ENCODE measurements at places on chromosomes 5 and 9. TPM values are rescaled to one million over a fixed set of nuclear protein-coding genes. Genes with fewer than 3 reads are reported as not detected.

NUDT2 gene
- total RNA-seq: 26.9 TPM

INSL6 gene
- not detected for total RNA-seq

PCDHGB7 gene
- 16.6 TPM for total RNA-seq

CREB3 gene
- 77.7 TPM for total RNA-seq

SERF1B gene
- total RNA-seq: 36.5 TPM

AMBP gene
- not detected for total RNA-seq

MEIKIN gene
- total RNA-seq: not detected

ZNF618 gene
- total RNA-seq: 2.0 TPM

AKNA gene
- total RNA-seq: 16.9 TPM

DNA sequence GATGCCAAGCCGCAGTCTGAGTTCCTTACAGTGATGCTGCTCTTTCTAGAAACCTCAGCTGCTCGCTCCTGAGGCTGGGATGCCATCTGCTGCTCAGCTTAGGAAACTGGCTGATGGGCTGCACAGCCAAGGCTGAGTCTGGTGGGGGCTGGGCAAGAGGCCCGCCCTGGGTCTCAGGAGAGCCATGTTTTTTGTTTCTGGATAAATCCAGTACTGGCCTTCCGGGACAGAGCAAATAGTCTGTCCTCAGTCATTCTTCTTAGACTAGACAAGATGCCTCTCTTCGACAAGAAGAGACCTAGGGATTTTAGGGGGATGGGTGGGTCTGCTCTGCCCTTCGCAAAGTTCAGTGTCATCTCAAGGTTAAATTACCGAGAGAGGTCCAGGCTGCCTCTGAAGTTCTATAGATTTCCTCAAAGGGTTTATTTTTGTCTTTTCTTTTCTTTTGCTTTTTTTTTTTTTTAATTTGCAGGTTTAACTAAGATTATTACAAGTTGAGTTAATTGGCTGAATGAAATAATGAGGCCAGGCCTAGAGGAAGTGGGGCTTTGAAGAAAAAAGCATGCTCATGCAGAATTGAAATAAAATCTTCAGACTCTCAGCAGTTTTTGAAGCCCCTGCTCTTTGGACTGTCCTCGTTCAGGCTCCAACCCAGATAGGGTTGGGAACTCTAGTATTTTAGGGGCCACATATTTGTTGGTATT lies 30.6 kb upstream of the MATR3 start:
- H3K4me3 ChIP-seq: no peak overlapping the region
- peak overlapping the region; percentile 56 for H3K27ac ChIP-seq
- DNase-seq: peak; percentile 95
- H3K27me3 ChIP-seq: no peaks in the 10 kb centered on the region

GRCh38 chr5:95715799-95716461 lies 15.2 kb upstream of the RHOBTB3 start:
- H3K4me3 ChIP-seq: no peak overlapping the region
- no peak overlapping the region for H3K27ac ChIP-seq
- DNase-seq: no peak

DNA sequence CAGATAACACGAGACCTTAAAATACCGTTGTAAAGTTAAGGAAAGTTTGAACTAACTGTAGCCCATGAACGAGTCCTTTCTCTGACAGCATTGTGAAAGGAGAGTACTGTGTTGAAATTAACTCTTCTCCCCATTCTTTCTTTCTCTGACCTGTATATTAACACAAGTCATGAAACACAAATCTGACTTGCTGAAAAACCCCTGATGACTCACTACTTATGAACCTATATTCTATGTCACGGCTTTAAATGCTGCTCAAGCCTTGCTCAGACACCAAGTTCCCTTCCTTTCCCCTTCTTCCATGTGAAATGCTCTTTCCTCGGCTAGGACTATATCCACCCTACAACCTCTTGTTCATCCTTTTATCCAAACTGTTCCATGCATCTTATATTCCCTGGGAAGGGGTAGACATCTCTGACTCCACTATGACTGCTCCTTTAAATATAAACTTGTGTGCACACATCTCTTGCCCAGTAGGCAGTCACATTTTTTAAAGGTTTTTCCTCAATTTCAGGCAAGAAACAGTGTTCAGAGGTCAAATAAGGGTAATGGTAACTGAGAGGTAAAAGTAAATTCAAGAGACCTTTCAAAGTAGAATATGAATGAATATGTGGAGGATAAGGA lies 142.9 kb downstream of the NFIB start:
- H3K27me3 ChIP-seq: no peaks in the 10 kb centered on the region
- H3K4me3 ChIP-seq: no peak overlapping the region
- peaks cover 7% of the 10 kb centered on the region for H3K4me1 ChIP-seq

DNA sequence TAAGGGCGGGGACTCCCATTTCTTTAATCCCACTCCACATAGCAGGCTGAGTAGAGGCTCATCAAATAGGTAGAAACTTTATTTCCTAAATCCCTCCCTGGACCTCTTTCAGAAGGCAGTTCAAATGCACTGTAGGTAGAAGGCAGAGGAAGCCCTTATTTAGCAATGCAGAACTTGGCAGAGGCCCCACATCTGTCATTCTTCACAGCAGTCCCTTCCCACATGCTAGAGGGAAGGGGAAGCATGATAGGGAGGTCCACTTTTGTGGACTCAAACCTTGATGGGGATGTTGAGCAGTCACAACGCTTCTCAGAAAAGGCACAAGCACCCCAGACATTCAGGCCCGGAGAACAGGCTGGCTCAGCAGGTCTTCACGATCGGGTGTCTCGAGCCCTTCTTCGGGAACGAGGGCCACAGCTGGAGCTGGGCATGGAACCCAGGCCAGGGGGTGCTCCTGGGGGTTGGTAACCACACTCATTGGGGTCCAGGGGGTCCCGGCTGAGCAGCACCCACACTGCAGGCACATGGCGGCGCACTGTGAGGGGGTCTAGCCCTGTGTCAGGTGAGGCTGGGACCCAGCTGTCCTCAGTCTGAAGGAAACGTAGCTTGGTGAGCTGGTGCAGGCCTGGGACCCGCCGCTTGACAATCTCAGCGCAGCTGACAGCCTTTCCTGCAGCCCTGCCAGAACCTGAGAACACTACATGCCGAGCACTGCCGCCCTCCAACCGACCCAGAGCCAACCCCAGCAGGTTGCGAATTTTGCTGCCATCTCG lies 1.3 kb downstream of the RPP25L start:
- H3K4me3 ChIP-seq: no peak overlapping the region
- H3K27me3 ChIP-seq: no peaks in the 10 kb centered on the region
- H3K27ac ChIP-seq: no peak overlapping the region
- H3K36me3 ChIP-seq: peaks cover 13% of the 10 kb centered on the region
- no peak for DNase-seq

DNA sequence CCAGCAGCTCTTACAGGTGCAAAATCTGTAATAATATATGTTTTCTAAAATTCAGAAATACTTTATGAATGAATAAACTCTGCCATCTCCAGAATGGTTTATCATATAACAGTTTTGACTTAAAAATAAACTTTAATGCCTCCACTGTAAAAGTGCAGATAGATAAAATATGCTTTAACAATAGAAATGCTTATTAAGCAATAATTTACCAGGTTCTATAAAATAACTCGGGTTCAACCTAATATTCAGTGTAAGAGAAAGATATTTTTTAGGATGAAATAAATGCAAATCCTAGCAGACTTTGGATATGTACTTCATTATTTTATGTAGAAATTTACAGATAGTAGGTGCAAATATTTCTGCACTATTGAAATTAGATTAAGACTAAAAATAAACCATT lies 74.1 kb downstream of the FBXL7 start:
- no peak for DNase-seq
- no peak overlapping the region for H3K27ac ChIP-seq
- no peaks in the 10 kb centered on the region for H3K36me3 ChIP-seq
- peaks cover 47% of the 10 kb centered on the region for H3K4me1 ChIP-seq
- H3K4me3 ChIP-seq: no peak overlapping the region
- H3K27me3 ChIP-seq: no peaks in the 10 kb centered on the region

- no peaks in the 10 kb centered on the region for H3K36me3 ChIP-seq
- H3K27ac ChIP-seq: peak overlapping the region; percentile 24
- DNase-seq: no peak
- peaks cover 35% of the 10 kb centered on the region for H3K4me1 ChIP-seq
- H3K27me3 ChIP-seq: no peaks in the 10 kb centered on the region
- no peak overlapping the region for H3K4me3 ChIP-seq
Observed at GRCh38 chr9:126363847-126364671, 37.4 kb downstream of the MVB12B start.

- no peaks in the 10 kb centered on the region for H3K4me1 ChIP-seq
- no peak overlapping the region for H3K4me3 ChIP-seq
- H3K27me3 ChIP-seq: no peaks in the 10 kb centered on the region
- DNase-seq: no peak
- no peaks in the 10 kb centered on the region for H3K36me3 ChIP-seq
Observed at GRCh38 chr9:105950894-105951293, 256.6 kb downstream of the TMEM38B start.

DNA sequence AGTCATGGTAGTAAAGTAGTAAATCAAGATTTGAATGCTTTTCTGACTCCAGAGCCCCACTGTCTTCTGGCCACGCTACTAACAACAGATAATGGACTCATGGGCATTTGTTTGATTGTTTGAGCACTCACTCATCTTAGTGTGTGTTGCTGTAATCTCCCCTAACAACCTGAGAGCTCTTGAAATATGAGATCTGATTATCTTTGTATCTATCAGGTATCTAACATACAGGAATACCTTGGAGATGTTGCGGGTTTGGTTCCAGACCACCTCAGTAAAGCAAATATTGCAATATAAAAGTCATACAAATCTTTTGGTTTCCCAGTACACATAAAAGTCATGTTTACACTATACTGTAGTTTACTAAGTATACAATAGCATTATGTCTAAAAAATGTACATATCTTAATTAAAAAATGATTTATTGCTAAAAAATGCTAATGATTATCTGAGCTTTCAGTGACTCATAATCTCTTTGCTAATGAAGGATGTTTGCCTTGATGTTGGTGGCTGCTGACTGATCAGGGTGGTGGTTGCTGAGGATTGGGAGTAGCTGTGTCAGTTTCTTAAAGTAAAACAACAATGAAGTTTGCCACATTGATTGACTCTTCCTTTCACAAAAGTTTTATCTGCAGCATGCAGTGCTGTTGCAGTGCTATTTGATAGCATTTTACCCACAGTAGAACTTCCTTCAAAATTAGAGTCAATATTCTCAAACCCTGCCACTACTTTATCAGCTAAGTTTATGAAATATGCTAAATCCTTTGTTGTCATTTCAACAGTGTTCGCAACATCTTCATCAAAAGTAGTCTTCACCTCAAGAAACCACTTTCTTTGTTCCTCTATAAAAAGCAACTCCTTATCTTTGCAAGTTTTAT lies 92.2 kb downstream of the ZNF462 start:
- no peaks in the 10 kb centered on the region for H3K36me3 ChIP-seq
- H3K27me3 ChIP-seq: no peaks in the 10 kb centered on the region

GRCh38 chr5:165325221-165325620 lies 1819.8 kb downstream of the MAT2B start:
- no peaks in the 10 kb centered on the region for H3K4me1 ChIP-seq
- no peaks in the 10 kb centered on the region for H3K27me3 ChIP-seq
- no peak overlapping the region for H3K4me3 ChIP-seq

DNA sequence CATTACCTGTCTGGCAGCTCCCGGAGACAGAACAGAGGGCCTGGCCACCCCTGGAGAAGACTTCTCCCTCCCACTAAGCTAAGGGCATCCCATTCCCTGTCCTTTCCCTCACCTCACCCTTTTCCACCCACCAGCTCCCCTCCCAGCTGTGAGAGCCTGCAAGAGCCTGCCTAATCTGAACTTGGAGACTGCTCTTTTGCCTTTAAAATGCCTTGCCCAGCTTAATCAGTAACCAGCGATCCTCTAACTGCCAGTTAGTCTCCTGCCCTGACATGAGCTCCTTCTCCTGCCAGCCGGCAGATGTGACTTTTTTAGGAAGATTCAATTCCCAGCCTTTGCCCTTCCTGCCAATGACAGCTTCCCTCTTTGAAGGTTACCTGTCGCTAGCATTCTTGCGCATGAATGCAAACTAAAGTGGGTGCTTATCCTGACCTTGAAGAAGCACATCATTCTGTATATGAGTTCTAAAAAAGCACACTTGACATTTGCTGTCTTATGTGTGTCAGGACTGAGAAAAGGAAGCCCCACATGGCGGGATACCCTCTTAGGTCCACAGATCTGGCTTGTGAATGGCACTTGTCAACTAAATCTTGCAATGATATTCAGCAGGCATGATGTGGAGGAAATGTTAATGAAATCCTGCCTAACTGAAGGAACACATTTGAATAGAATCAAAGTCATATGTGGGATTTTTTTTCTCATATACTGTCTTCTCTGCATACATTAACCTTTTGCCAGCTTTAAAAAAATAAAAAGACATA lies 411.2 kb upstream of the SLC30A5 start:
- no peak overlapping the region for H3K4me3 ChIP-seq
- no peaks in the 10 kb centered on the region for H3K4me1 ChIP-seq
- DNase-seq: no peak
- no peaks in the 10 kb centered on the region for H3K27me3 ChIP-seq
- no peak overlapping the region for H3K27ac ChIP-seq

DNA sequence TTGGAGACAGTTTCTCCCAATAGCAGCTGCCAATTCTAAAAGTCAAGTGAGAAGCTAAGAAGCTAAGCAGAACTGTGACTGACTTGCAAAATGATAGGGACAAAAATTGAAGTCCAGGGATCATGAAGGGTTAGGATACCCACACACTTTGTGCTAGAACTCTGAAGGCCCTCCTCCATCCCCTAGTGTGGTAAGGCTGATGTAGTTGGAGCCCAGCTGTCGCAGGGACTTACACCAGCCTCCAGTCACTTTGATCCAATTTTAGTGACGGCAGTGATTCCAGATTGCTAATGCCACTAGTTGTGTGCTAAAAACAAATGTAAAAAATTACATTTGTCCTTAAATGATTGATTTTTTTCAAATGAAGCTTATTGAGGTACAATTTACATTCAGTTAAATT lies 742.7 kb upstream of the ZNF608 start:
- H3K4me3 ChIP-seq: no peak overlapping the region
- no peaks in the 10 kb centered on the region for H3K36me3 ChIP-seq
- no peak overlapping the region for H3K27ac ChIP-seq
- peaks cover 33% of the 10 kb centered on the region for H3K4me1 ChIP-seq
- H3K27me3 ChIP-seq: no peaks in the 10 kb centered on the region
- no peak for DNase-seq

GRCh38 chr5:128777052-128777451 lies 188.2 kb upstream of the SLC27A6 start:
- no peaks in the 10 kb centered on the region for H3K36me3 ChIP-seq
- no peak for DNase-seq
- H3K4me3 ChIP-seq: no peak overlapping the region
- no peaks in the 10 kb centered on the region for H3K27me3 ChIP-seq
- H3K27ac ChIP-seq: no peak overlapping the region

GRCh38 chr5:102048940-102049339 lies 247.1 kb downstream of the SLCO4C1 start:
- no peak overlapping the region for H3K27ac ChIP-seq
- H3K4me1 ChIP-seq: no peaks in the 10 kb centered on the region
- no peak overlapping the region for H3K4me3 ChIP-seq
- H3K36me3 ChIP-seq: no peaks in the 10 kb centered on the region
- no peaks in the 10 kb centered on the region for H3K27me3 ChIP-seq
- no peak for DNase-seq

GRCh38 chr9:91207729-91208418 lies 153.8 kb downstream of the AUH start:
- no peak overlapping the region for H3K4me3 ChIP-seq
- DNase-seq: no peak
- no peaks in the 10 kb centered on the region for H3K36me3 ChIP-seq
- peaks cover 18% of the 10 kb centered on the region for H3K4me1 ChIP-seq
- no peaks in the 10 kb centered on the region for H3K27me3 ChIP-seq

Measured in sigmoid colon (tissue), 7 donors.